ENCODE measurements at places on chromosomes 7 and 10. TPM values are rescaled to one million over a fixed set of nuclear protein-coding genes. Genes with fewer than 3 reads are reported as not detected.

The LEP gene
- total RNA-seq, result not detected

The NAT16 gene
- total RNA-seq, result not detected

The HHEX gene
- total RNA-seq, result 30.3 TPM

The ARHGEF35 gene
- 1.2 TPM for total RNA-seq

The SYCE1 gene
- not detected for total RNA-seq

The PRSS37 gene
- 0.10 TPM for total RNA-seq

The FBXL13 gene
- total RNA-seq, result 1.9 TPM

The SCART1 gene
- 1.5 TPM for total RNA-seq

The SFRP5 gene
- 0.52 TPM for total RNA-seq

The FOXI2 gene
- not detected for total RNA-seq

The ZNF775 gene
- 0.94 TPM for total RNA-seq

The CNNM1 gene
- 0.21 TPM for total RNA-seq

The AGAP6 gene
- total RNA-seq, result 4.4 TPM

The NUDCD3 gene
- 22.6 TPM for total RNA-seq

The TTYH3 gene
- 22.4 TPM for total RNA-seq

The NME8 gene
- total RNA-seq, result 1.7 TPM

The SEC31B gene
- 17.9 TPM for total RNA-seq

The ITGA8 gene
- not detected for total RNA-seq

The FAM25C gene
- total RNA-seq, result not detected

The MYO1G gene
- 180 TPM for total RNA-seq

The HOXA1 gene
- 0.42 TPM for total RNA-seq

The OTUD1 gene
- 130 TPM for total RNA-seq

The NPSR1 gene
- total RNA-seq, result not detected

Data from mononuclear cell (primary cell).